ENCODE measurements at places on chromosomes 5 and 9.

- no peak for DNase-seq
Observed at GRCh38 chr5:138230981-138231589, 18.0 kb upstream of the CDC23 start.

DNA sequence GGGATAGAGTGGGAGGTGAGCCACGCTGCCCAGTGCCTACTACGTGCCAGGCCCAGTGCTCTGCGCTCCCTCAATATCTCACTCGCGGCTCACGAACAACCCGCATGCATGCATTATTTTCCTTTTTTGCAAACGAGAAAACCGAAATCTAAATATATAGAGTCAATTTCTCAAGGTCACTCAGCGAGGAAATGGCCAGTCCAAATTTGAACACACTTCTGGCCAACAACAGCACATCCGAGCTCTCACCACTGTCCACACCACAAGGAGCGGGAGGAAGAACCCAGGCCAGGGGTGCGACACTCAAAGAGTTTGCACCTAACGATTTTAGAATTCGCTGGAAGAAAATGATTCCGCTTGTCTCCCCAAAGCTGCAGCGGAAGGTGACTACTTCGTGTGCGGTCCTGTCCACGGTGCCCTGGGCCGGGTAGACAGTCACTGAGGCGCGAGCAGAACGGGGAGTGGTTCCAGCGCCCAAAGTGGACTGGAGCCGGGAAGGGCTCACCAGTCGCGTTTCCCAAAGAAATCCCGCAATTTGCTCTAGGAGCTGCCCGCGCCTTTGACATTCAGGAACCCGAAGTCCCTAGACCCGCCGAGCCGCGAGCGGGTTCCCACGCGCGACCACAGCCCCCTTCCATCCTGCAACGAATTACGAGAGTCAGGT, 1.1 kb upstream of the TLX3 start:
- no peak for DNase-seq

DNA sequence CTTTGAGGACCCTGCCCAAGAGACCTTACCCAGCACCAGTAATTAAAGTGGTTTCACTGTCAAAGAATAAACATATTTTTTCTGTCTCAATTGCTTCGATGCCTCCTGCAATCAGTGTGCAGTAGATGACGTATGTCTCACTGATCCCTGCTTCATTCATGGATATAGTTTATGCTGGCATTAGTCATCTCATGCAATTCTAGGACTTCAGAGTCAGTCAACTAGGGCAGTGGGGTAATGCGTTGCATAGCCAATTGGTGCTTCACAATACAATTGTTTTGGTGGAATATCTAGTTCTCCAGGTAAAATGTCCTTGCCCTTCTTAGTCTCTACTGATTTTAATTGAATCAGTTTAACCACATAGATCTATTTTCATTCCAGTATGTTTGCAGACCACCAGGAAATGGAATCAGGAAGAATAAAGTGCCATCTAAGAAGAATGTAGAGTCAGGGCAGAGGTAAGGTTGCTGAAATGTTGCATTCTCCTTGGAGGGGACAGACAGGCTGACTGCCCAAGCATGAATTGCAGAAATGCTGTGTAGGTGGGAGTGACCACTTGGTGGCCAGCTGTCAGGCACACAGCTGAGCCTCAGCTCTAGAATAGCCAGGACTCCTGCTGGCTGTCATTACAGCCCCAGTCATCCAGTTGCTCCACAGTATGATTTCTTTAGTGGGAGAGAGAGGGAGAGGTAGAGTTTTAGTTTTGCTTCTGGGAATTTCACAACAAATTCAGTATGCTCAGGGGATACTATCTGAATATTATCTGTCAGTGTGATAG, 73.5 kb upstream of the MEGF10 start:
- no peak for DNase-seq

DNA sequence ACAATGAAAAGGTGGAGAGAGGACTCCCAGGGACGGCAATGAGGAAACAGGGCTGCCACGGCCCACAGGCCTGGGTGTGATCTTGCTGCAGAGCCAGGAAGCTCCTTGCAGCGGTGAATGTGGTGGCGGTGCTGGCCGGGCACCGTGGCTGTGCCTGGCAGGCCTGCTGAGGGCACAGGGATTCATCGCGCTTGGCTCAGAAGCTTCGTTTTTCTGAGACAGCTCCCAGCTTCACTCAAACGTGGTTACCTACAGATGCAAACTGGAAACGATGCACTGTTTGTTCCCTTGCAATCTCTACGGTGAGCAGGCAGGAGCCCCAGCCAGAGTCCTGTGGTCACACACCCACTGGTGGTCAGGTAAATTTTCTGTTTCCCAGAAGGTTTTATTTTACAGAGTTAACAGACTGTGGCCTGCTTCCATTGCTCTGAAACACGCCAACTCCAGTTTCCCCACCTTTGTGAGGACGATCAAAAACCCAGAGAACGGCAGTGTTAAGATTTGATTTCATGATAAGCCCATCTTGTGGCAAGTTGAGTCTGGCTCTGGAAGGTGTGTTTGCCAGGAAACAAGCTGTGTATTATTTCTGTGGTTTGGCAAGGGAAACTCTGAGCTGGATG, 183.9 kb downstream of the AUH start:
- no peak for DNase-seq

DNA sequence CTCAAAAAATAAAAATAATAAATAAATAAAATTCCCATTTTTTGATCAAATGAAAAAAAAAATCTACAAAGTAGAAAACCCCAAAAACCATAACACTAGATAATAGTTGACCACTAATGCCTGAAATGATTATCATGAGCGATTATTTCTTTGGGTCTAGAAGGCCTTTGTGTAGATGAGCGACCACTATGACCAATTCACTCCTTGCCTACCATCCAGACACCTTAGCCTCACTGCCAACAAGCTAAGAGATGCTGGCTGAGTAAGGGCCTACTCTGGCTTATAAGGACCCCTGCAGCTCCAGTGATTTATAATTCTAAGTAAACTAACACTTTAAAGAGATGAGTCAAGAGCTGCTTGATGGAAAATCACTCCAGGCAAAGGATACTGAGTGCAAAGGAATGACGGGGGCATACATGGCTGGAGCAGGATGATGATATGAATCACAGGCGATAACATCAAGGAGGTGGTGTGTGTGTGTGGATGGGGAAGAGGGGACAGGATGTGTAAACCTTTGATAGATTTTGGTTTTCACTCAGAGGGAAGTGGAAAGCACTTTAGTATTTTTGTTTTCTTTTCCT, 4.8 kb upstream of the F2RL1 start:
- DNase-seq, result no peak

GRCh38 chr9:16514131-16514530, 356.3 kb downstream of the BNC2 start:
- DNase-seq, result no peak

GRCh38 chr9:90958328-90958727, 156.7 kb downstream of the SYK start:
- DNase-seq, result no peak

GRCh38 chr9:113152699-113153098, 1.9 kb downstream of the SLC31A2 start:
- DNase-seq, result no peak

- DNase-seq, result no peak
Observed at GRCh38 chr9:32725066-32725860, 58.1 kb upstream of the TMEM215 start.

- DNase-seq, result no peak
Observed at GRCh38 chr5:159403906-159404681, 73.8 kb upstream of the IL12B start.
